Mesenchymal stem cell (in vitro differentiated cells and primary cell): ENCODE measurements at places on chromosomes 7 and 10.

GRCh38 chr7:4878336-4879335 lies 4.9 kb downstream of the RADIL start:
- no peak for DNase-seq

DNA sequence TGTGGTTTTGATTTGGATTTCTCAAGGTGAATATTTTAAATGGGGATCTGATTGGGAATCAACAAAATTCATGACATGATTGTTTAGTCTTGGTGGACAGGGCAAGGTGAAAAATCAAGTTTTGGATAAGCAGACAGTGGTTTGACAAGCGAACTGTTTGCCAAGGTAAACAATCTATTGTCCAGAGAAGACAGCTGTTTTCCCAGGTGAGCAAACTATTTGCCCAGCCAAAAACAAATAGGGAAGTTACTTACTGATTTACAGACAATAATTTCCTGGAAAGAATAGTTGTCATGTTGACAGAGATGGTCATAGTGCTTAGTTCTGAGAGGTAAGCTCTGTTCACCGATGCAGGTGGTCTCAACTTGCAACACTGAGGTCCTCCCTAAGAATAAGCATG lies 94.0 kb upstream of the STEAP1B start:
- no peak for DNase-seq

GRCh38 chr10:102467971-102468438 lies 16.7 kb upstream of the C10orf95 start:
- DNase-seq, result no peak

- no peak for DNase-seq
Measured at GRCh38 chr7:55254242-55254595, 110.9 kb upstream of the LANCL2 start.

GRCh38 chr10:35130663-35131062 lies 4.0 kb downstream of the CREM start:
- no peak for DNase-seq

DNA sequence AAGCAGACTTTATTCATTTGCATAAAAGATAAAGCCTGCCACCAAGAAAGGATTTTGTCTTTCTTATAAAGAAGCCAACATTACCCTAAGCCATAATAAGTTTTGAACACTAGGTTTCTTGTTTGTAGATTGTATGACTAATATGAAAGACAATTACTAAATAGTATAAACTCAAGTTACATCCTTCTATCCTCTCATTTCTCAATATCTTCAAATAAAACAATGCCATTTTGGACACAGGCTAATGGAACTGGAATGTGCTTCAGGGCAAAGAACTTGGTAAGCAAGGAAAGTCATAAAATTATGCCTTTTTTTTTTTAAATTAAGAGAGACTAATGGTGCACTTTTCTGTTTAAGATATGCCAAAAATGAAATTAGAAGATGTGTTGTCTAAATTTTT lies 137.7 kb downstream of the DKK1 start:
- peak; percentile 22 for DNase-seq

GRCh38 chr7:93957767-93958166 lies 36.2 kb downstream of the GNG11 start:
- no peak for DNase-seq

GRCh38 chr10:86064219-86064618 lies 302.4 kb downstream of the GRID1 start:
- DNase-seq, result no peak

GRCh38 chr10:86693721-86694369 lies 25.5 kb downstream of the LDB3 start:
- DNase-seq, result peak; percentile 68

- no peak for DNase-seq
Measured at GRCh38 chr7:138797715-138798320, at the start of the genes ATP6V0A4 and TMEM213. TSS of gene ATP6V0A4 (minus strand) at chr7:138798196. CDS start at chr7:138771247, 26,949 bp downstream. TSS of gene TMEM213 (plus strand) at chr7:138797994. CDS start at chr7:138798105, 111 bp downstream.

GRCh38 chr7:32142649-32143048 lies 72.4 kb upstream of the PDE1C start:
- DNase-seq, result peak; percentile 45

- no peak for DNase-seq
Measured at GRCh38 chr7:26930201-26930600, 65.8 kb upstream of the SKAP2 start.

- DNase-seq, result no peak
Measured at GRCh38 chr7:37286454-37286832, 162.2 kb downstream of the ELMO1 start.

DNA sequence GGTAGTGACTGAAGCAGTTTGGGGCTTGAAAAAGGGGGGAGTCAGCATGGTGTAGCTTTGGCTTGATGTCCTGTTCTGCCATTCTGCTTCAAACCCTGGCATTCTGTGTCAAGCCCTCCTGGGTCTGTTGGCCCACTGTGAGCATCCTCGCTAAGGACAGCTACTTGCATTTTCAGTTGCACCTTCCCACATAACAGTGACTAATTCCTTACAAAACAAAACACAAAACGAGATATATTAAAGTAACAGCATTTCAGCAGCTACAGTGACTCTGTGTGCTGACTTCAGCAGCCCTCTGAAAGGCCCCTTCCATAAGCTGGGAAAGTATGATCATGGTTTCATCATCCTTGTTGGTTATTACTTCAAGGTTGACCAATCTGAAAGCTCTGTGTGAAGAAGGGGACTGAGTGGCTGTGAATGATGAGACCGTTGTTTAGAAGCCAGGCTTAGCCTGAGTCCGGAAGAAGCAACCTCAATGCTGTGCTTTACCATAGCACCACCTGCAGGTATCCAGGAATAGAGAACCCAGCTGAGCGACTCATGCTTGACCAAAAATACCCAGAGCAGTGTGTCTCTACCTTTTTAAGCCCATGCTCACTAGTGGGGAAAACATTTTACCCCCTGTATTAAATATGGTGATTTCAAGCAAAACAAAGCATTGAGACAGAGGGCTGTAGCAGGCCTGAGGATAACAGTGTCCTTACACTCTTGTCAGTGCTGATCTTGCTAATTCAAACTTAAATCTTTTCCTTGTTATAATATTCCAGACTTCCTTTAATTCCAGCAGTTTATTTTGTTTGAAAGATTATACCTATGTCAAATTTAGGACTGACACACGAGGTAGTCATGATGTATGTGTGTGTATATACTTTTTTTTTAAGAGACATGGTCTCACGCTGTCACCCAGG lies 42.6 kb upstream of the CC2D2B start:
- DNase-seq, result peak; percentile 96

DNA sequence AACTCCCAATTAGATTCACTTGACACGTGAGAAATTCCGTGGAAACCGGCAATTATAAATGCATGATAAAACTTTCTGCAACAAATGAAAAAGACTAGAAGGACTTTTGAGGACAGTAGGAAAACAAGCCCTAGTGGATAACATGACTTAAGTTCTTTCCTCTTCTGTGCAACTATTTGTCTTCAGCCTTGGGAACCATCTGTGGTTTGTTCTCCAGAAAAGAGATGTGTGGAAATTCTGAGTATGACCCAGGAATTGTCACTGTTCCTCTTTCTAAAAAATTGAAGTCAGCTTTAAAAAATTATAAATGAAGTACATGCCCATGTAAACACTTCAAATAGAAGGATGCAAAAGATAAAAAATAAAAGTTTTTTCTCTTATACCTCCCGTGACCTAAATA lies 128.6 kb upstream of the SVIL start:
- no peak for DNase-seq

DNA sequence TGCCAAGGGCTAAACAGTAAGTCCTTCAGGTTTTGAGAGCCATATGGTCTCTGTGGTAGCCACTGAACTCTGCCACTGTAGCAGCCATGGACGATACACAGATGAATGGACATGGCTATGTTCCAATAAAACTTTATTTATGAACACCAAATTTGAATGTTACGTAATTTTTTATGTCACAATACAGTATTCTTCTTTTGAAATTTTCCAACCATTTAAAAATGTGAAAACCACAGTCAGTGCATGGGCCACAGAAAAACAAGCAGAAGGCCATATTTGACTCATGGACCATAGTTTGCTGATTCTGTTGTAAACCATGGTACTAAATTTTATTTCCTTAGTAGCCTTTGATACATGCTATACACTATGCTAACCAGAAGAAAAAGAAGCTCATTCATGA lies 361.8 kb downstream of the MAGI2 start:
- DNase-seq, result peak; percentile 17

GRCh38 chr7:149414745-149415390 lies 46.0 kb downstream of the ZNF777 start:
- peak; percentile 80 for DNase-seq

DNA sequence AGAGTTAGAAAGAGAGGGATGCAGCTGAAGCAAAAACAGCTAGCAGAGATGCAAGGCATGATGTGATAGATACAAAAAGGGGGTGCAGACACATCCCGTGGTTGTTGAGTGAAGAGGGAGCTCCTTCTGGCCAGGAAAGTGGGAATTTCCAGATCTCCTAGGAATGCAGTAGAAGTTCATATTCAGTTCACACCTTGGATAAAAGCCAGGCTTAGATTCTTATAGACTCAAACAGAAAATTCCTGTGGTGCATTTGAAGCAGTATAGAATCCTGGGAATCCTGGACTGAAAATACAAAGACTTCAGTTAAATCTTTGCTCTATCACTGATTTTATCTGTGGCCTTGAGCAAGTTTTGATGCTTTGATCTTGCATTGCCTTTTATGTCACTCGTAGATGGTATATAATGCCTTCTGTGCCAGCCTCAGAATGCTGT lies 33.9 kb downstream of the SGPL1 start:
- DNase-seq, result peak; percentile 79

- DNase-seq, result no peak
Measured at GRCh38 chr10:35412003-35412723, 75.9 kb downstream of the CCNY start.

GRCh38 chr10:26407406-26407969 lies 30.7 kb upstream of the APBB1IP start:
- DNase-seq, result peak; percentile 70

DNA sequence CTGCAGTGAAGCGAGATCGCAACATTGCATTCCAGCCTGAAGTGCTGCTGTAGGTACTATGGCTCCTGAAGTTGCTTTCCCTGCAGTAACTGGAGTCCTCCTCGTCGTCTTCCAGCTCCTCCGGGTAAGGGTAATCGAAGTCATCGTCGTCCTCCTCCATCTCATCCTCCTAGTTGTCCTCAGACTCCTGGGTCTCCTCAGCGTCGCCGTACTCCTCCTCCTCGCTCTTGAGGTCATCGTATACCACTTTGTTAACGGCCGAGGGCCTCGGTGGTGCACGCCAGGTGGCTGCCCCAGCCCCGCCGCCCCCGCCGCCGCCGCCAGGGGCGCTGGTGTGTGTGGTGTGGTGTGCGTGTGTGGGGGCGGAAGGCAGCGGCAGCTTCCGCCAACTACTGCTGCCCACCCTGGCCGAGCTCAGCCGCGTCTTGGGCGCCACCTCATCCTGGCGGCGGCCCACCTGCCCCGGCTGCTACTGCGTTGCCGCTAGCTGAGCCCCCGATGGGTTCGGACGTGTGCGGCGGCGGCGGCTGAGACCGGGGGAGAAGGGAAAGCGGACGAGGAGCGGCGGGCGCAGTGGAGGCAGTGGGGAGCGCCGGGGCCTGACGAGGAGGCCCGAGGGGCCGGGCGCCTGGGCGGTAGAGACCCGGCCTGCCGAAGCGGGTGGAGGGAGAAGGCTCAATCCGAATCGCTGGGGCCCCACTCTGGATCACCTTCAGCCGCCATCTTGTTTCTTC lies 11.8 kb upstream of the ACBD5 start:
- DNase-seq, result peak; percentile 31

- no peak for DNase-seq
Measured at GRCh38 chr7:48708635-48709034, 215.7 kb upstream of the CDC14C start.

DNA sequence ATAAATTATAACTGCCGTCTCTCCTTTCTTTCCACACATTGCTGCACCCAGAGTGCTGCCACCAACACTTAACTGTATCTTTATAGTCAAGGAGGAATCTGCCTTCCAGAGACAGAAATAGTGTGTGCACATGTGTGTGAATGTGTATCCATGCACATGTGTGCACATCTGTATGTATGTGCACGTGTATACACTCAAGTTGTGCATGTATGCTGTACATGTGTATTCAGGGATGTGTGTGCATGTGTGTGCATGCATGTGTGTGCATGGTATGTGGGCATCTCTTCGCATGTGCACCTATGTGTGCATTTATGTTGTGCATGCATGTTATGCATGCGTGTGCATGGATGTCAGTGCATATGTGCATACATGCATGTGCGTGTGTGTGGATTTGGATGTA lies 253.3 kb downstream of the KLF6 start:
- no peak for DNase-seq
